ENCODE measurements at places on chromosomes 5 and 9. TPM values are rescaled to one million over a fixed set of nuclear protein-coding genes. Genes with fewer than 3 reads are reported as not detected.

TPD52L3 gene
- total RNA-seq: not detected

DNA sequence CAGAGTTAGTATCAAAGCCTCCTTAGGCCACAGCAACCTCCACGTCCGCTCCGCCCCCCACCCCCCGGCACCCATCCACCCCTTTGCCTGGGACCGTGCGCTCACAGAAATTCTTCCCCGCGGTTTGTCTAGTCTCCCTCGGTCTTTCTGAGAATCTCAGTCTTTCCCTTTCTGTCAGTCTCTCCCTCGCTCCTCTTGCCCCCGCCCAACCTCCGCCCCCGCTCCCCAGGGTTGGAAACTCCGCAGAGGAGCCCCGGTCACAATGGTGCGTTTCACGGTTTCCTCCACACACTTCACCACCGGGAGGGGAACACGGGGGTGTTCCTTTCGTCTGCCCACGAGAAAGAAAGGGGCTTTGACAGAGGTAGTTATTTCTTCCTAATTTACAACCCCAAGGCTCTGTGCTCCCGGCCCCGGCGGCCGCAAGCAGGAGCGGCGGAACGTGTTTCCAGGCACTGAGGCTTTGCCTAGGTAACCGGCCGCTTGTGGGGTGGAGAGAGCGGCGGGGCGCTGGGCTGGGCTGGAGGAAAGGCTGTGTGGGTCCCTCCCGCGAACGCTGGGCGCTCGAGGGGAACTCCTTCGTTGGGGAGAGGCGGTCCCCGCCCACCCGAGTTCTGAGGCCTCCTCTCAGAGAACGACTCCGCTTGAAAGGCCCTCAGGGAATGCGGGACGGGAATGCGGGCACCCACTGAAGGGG lies 2.1 kb downstream of the NR4A3 start:
- no peak for DNase-seq

DNA sequence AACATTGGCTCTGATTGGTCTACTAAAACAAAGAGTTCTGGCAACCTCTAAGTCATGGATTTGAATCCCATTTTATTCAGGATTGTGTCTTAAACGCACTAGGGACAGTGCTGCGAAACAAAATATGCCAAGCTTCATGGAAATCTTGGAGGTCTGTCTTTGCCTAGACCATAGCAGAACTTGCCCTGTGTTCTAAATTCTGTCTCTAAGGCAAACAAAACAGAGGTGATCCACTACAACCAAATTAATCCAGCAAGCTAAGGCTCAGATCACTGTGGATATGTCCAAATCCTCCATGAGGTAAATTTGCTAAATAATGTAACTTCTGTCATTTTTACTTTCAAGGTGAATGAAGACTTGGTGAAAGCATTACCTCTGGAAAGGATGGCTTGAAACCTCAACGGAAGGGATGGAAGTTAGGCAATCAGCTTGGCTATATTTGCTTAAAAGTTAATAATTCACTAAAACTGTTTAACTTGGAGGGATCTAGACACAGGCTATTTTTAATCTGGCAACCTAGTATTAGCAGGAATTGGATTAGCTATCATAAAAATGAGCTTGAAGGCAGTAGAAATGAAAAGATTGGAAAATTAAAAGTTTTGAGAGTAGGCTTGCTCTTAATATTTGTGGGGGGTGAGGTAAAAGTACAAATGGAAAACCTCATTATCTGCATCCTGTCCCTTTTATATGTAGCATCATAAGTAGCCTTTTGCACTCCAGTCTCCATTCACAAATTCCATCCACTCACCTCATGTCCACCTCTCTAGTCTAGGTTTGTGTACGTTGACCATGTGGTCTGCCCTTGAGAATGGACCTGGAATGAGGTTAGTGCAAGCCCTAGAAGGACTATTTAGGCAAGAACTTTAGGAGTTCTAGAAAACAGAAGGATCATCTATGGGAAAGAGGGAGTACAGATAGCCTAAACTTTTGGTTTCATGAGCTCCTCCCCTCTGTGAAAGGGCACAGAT lies 176.2 kb downstream of the SMC2 start:
- no peak for DNase-seq

GRCh38 chr9:81814401-81814793 lies 113.8 kb upstream of the SPATA31D4 start:
- no peak for DNase-seq

DNA sequence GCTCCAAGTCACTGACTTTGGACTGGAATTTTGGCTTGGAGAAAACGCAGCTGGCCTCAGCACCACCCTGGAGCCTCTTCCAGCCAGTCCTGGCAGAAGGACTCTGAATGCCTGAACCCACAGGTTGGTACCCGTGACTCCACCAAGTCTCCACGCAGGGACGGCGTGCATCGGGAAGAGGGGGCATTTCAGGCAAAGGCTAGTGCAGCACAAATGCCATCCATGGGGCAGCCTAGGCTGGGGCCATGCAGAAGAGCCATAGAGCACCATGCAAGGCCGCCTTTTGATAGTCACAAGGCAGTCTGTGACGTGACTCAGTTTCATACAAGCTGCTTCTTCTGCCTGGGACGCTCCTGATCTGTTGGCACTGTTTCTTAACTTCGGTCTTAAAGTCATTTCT lies 28.0 kb downstream of the GDNF start:
- DNase-seq: no peak

GRCh38 chr5:172697123-172698121 lies 56.4 kb downstream of the NEURL1B start:
- DNase-seq: peak; percentile 64

GRCh38 chr5:55410845-55411244 lies 103.1 kb downstream of the MTREX start:
- DNase-seq: no peak

- peak; percentile 97 for DNase-seq
These were observed 577.7 kb upstream of the FTMT start for GRCh38 chr5:121273833-121274433.

All from bronchial epithelial cell (primary cell).